ENCODE measurements at places on chromosomes 6 and 20.

- no peak for DNase-seq
These were observed 6.3 kb upstream of the TBC1D22B start for GRCh38 chr6:37251211-37251780.

- DNase-seq = no peak
These were observed 38.9 kb upstream of the SNAP25 start for GRCh38 chr20:10179574-10180298.

DNA sequence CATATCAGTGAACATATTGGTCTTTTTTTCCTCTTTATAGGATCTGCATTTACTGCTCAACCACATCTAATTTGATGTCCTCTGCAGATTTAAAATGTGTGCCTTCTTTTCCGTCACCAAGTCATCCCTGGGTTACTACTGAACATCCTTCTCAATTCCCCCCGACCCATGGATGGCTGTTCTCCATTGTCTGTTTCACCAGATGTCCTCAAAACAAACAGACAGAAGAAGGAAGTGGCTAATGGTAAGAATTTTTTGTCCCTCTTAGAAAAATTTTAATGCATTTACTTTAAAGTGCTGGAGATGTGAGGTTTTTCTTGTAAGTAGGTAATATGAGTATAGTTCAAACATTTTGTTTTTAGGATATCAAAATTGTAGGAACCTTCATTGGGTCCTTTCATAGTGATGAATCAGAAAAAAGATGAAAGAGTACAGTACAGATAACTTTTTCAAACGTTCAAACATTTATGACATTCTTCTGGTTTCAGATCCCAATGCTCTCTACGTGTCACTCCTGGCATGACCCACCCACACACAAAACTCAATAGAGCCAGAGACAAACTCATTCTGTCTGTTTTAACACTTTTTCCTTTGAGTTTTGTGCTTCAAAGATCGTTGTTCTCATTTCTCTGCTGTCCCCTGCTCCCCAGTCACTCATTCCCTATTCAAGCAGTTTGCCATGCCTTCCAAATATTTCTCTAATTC, 276.4 kb downstream of the PRL start:
- no peak for DNase-seq

DNA sequence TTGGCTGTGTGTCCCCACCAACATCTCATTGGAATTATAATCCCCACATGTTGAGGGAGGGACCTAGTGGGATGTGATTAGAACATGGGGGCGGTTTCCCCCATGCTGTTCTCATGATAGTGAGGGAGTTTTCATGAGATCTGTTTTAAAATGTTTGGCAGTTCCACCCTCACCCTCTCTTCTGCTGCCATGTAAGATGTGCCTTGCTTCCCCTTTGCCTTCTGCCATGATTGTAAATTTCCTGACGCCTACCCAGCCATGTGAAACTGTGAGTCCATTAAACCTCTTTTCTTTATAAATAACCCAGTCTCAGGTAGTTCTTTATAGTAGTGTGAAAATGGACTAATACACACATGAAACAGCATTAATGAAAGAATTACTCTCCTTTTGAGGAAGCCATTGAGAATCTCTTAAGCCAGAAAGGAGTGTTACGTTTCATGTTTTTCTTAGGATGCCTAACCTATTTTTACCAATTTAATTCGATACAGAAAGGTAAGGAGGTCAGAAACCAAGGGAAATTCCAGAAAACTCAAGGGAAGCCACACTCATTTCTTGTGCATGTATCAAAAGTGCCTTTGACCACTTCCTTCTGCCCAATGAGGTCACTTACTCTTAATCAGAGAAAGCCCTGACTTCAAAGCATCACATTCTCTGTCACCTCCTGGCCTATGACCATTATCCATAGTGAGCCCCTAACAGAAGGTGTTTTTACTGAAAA, 24.7 kb upstream of the HINT3 start:
- no peak for DNase-seq

GRCh38 chr6:75563032-75563431, 38.6 kb upstream of the SENP6 start:
- peak; percentile 19 for DNase-seq

- DNase-seq = no peak
These were observed 4.1 kb upstream of the LY86 start for GRCh38 chr6:6584310-6585002.

- no peak for DNase-seq
These were observed 47.6 kb downstream of the TNFAIP3 start for GRCh38 chr6:137914530-137915193.

DNA sequence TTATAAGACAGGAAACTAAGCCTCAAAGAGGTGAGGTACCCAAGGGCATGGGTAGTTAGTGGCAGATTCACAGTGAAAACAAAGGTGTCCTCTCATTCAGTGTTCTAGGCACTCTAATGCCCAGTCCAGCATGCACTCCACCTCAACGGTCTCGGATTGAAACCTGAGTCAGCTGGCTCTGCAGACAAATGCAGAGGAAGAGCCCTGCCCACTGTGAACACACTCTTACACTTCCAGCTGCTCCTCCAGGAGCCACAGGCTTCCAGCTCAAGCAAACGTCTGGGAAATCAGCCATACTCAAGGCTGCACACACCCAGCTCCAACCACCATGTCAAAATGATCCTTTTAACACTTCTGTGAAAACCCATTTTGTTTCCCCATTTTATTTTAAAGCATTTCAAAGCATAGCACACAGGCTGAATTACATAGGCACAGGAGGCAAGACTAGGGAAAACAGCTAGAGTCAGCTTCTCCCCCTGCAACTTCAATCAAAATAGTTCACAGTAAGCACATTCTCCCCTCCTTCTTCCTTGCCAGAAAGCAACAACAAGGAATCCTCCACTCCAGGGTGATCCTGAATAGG, 3.0 kb upstream of the IL17A start:
- DNase-seq = no peak

DNA sequence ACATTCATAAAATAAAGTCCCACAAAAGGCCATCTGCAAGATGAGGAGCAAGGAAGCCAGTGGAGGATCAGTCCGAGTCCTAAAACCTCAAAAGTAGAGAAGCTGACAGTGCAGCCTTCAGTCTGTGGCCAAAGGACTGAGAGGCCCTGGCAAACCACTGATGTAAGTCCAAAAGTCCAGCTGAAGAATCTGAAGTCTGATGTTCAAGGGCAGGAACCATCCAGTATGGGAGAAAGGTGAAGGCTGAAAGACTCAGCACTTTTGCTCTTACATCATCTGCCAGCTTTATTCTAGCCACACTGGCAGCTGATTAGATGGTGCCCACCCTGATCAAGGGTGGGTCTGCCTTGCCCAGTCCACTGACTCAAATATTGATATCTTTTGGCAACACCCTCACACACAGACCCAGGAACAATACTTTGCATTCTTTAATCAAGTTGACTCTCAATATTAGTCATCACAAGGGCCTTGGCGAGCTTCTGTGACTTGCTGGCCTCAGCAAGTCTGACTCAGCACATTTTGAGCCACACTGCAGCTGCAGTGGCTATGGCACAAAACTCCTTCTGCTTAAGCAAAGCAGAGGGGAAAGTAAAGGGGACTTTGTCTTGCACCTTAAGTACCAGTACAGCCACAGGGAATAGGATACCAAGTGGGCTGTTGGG, 1370.3 kb upstream of the CITED2 start:
- no peak for DNase-seq

DNA sequence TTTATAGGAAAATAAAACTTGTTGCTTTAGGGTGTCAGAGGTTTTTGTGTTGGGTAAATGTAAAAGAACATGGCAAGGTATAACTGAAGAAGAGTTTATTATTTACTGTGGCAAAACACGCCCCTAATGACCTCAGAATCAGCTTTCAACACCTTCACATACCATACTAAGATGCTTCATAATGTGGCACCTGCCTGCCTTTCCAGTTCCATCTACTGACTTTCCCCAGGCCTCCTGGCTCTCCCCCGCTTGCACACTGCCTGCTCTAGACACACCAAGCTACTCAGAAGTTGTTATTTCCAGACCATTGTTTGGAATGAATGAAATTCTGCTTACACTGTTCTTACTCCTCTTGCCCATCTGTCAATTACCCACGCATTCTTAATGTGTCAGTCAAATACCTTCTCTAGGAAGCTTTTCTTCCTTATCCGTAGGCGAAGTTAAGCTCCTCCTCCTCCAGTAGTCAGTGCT, 1.8 kb downstream of the TIAM2 start:
- DNase-seq = no peak

GRCh38 chr6:10316373-10316721, 98.5 kb downstream of the TFAP2A start:
- no peak for DNase-seq

- DNase-seq = peak; percentile 48
These were observed 10.7 kb downstream of the TUBB start for GRCh38 chr6:30730601-30731435.

DNA sequence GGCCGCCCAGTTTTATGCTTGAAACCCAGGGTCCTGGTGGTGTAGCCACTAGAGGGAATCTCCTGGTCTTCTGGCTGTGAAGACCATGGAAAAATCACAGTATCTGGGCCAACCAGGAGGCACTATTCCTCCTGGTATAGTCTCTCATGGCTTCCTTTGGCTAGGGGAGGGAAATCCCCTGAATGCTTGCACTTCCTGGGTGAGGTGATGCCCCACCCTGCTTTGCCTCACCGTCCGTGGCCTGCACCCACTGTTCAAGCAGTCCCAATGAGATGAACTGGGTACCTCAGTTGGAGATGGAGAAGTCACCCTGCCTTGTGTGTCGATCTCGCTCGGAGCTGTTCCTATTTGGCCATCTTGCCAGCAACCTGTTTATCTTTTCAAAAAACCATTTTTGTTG, 10.1 kb upstream of the ZNF337 start:
- DNase-seq = no peak

DNA sequence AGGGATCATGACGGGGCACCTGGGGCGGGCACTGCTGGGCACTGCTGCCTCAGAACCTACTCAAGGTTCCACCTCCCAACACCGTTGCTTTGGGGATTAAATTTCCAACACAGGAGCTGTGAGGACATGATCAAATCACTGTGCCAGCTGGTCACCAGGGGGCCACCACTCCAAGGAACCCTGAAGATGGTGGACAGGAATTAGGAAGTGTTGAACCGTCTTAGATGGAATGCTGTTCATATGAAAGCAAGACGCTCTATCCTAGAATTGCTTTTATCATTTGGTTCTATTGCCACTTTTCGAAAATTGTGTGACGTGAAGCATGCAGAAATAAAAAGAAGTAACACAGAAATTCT, 140.3 kb downstream of the DLL1 start:
- DNase-seq = no peak

- DNase-seq = no peak
These were observed 4.9 kb downstream of the SASH1 start for GRCh38 chr6:148347441-148348054.

- DNase-seq = no peak
These were observed 26.1 kb downstream of the CGA start for GRCh38 chr6:87068795-87069194.

- DNase-seq = no peak
These were observed 5.2 kb downstream of the PRSS35 start for GRCh38 chr6:83517500-83517899.

GRCh38 chr6:135493218-135493961, 4.2 kb downstream of the AHI1 start:
- DNase-seq = no peak

GRCh38 chr6:28980137-28980851, 24.8 kb downstream of the ZNF311 start:
- DNase-seq = no peak

- no peak for DNase-seq
These were observed 26.2 kb downstream of the NTSR1 start for GRCh38 chr20:62734881-62735280.

GRCh38 chr6:69064226-69064625, 429.1 kb downstream of the ADGRB3 start:
- DNase-seq = no peak

DNA sequence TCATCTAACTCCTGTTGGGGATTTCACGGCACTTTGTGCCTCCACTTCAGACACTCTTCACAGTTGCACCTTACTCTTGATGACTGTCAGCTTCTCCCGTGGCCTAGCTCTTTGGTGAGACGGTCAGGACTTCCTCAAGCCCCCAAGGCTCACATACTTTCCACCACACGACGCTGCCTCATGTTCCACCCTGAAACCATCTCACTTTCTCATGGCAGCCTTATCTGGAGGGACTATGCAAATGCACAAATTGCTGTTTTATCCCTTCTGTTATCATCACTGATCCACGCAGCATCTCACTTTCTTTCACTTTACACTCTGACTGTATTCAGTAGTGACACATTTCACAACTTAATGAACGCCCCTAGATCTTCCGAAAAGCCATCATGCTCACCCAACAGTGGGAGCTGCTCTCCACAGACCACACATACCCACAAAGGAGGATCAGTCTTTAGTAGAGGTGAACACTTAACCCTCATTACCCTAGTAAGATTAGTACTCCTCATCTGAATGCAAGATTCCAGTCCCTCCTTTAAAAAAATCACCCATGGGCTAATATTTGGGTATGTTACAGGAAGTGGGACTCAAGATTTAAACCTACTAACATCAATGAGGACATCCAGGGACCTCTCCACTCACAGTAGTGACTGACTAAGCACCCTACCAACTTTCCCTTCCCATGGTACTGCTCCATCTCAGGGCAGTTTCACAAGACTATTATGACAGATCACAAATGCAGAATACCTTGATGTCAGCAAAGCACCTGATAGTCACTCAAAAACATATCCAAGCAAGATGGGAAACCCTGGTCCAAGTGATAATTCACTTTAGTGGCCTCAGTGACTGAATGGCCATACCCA, 35.4 kb downstream of the FYN start:
- DNase-seq = no peak

GRCh38 chr6:46175446-46175845, 4.7 kb upstream of the ENPP5 start:
- peak; percentile 21 for DNase-seq

DNA sequence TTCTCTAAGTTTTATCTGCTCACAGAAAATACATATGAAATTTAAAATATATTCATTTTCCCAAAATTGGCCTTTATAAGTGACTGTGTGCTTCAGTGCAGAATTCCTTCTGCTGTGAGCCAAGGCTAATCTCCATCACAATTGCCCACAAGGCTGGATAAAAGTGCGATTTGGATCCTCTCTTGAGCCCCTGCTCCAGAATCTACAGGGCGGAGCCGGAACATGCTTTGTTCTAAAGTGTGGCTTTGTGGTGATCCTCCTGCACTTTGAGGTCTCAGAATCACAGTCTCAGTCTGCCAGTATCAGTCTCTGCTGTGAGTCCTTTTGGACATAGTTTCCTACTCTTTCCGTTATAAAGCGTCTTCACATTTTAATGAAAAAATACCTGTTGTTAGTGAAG, 28.9 kb downstream of the SMOC2 start:
- no peak for DNase-seq

DNA sequence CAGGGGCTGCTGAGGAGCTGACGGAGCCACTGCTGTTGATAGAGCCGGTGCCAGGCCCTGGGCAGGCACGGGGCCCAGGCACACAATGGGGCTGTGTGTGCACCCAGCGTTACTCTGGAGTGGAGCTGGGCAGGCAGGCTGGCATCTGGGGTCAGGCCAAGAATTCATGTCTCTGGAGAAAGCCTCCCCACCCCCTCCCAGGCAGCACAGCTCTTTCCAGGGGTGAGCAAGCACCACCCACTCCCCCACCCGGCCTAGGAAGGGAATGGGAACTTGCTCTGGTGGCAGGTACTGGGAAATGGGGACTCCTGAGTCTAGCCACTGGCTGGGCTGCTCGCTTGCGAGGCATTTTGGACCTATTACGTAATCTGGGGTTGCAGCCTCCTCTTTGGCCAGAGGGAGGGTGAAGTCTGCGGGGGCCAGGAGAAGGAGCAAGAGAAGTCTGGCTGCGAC, 22.7 kb downstream of the TFEB start:
- DNase-seq = no peak

- no peak for DNase-seq
These were observed 16.0 kb downstream of the TCFL5 start for GRCh38 chr20:62845416-62846160.

- no peak for DNase-seq
These were observed 9.1 kb downstream of the HLA-DRB1 start for GRCh38 chr6:32580593-32580992.

Data from GM19239 (cell line).